ENCODE measurements at places on chromosomes 5 and 9.

DNA sequence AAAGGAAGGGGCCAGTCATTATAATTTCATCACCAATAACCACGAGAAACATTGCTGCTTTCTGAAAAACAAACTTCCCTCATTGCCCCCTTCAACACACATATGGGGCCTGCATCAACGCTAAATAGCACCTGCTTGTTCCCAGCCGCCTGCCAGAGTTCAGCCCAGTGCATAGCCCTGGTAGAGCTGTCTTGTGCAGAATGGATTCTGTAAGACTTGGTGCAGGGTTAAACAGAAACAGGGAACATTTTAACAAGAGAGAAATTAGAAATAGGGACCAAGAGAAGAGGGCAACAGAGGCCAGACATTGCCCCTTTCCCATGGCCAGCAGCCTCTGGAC lies 56.7 kb downstream of the UBE2QL1 start:
- no peak for DNase-seq

DNA sequence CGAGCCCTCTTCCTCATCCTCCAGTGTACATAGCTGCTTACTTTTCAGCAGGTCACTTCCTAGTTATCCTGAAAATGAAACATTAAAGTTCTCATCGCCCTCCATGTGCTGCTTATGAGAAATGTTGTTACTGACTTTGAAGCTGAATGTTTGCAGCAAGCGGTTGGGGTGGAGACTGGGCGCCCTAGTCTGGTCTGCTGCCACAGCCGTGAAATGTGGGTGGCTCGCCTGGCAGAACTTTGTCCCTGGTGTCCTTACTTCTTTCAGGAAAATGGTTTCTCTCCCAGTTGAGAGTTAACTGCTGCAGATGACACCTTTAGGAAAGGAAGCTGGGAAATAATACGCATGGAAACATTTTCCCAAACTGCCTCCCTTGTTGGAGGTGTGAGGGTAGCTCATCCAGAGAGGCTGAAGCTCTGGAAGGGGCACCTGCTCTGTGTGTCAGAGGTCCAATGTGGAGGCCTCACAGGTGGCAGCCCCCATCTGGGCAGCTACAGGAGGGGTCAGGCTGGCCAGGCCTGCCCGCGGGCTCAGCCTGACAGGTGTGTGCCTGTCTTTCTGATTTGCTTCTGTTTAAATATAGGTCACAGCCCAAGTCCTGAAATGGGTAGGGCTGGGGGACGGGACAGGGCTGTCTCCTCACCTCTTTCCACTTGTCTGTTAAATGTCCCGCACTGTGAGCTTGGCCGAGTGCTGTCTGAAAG lies 24.0 kb downstream of the TRAF2 start:
- no peak for DNase-seq

DNA sequence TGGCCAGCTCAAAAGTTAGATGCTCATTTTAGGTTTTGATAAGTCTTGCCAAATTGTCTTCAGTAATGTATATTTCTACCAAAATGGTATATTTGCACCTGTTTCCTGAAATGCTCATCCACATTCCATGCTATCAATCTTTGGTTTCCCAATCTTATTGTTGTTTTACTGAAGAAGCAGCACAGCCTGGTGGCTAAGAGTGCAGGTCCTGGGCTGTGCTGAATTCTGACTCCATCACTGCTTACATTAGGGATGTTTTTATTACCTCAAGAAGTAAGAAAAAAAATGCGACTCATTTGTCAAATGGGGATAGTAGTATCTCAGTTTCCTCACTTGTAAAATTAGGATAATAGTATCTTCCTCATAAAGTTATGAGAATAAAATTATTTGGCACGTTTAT lies 13.6 kb upstream of the S100Z start:
- no peak for DNase-seq

DNA sequence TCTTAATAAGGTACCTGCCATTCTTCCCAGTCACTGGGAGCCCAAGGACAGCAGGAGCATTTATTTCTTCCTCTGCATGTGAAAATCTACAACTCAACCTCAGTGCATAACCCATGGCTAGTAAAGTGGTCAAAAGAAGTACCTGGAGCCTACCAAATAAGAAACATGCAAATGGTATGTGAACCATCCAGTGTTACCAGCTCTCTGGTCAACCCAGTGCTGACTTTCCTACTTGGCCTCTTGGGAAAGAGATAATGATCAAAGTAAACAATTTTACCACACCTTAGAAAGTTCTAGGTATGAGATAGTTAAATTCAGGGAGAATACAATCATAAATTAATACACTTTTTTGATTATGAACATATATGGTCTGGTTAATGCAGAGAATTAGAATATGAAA lies 325.6 kb downstream of the ENC1 start:
- DNase-seq = no peak

GRCh38 chr5:144194144-144194543 lies 23.5 kb downstream of the KCTD16 start:
- DNase-seq = no peak
